ENCODE measurements at places on chromosomes 2 and 18.

DNA sequence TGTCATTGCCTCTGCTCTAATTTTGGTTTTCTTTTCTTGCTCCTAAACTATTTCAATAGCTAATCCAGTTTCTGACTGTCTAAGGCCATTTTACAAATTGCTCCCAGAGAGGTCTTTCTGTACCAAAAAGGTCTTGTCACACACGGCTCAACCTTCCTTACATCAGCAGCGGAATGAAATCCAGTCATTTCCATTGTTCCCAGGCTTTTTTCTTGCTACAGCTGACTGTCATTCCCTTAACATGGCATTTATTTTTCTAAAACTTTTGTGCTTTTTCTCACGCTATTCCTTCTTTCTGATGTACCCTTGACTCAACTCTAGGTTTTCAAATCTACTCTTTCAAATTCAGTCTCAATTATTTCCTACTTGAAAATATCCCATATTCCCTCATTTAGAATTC lies 24.3 kb downstream of the FAM171B start:
- no peak for DNase-seq

- DNase-seq, result no peak
These were observed 74.4 kb upstream of the CTDP1 start for GRCh38 chr18:79604913-79605880.

DNA sequence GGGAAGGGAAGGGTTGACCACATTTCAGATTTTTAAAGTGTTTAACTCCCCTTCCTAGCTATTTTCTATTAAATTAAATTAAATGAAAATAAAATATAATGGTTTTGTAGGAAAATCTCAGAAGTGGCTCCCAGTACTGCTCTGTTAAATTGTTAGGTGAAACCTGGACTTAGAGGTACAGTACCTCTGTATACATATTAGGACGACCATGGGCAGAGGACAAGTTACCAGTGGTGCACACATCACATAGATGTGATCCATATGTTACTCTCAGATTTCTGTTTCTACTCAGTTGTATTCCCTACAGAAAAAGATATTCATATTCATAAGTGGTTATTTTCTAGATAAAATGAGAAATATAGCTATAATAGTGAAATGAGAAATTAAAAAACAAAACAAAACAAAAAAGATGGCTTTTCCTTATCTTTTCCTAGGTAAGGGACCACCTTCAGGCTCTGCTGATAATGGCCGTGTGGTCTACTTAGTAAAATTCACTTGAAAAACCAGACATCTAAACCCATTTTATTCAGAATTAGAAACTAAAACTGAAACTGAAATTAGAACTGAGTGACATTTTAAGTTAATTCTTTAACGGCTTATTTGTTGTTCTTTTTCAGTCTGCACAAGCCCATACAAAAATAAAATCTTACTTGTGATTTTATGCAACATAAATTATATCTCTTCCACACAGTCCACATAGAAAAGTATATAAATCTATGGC lies 832.5 kb upstream of the CHAC2 start:
- DNase-seq, result no peak

DNA sequence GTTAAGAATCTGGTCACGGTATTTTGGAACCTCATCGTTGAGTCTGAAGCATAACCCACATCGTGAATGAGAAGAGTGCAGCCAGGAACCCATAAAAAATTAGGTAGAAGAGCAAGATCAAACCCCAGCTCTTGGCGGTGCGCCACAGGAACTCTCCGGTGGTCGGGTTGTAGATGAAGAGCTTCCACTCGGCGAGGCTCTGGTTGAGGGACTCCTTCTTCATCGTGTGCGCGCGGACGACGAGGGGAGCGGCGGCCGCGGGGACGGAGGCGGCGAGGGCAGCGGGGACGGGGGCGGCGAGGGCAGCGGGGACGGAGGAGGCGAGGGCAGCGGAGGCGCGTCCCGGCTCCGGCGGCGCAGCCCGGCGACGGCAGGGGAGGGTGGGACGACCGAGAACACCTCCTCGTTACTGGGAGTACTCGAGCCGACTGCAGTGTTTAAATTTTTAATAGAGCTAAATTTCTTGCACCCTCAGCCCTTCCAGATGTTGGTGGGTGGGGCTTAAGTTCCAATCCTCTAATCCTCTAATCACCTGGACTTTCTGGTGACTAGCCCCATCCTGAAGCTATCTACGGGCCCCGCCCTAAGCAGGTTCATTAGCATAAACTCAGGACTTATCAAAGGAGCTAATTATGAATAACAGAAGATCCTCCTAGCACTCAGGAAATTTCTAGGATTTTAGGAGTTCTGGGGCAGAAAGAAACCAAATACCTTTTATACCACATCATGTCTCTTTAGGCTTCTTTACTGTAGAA lies 20.4 kb upstream of the PAPOLG start:
- no peak for DNase-seq

- DNase-seq, result no peak
These were observed 695 bp upstream of the BIRC6 start for GRCh38 chr2:32355976-32356680.

DNA sequence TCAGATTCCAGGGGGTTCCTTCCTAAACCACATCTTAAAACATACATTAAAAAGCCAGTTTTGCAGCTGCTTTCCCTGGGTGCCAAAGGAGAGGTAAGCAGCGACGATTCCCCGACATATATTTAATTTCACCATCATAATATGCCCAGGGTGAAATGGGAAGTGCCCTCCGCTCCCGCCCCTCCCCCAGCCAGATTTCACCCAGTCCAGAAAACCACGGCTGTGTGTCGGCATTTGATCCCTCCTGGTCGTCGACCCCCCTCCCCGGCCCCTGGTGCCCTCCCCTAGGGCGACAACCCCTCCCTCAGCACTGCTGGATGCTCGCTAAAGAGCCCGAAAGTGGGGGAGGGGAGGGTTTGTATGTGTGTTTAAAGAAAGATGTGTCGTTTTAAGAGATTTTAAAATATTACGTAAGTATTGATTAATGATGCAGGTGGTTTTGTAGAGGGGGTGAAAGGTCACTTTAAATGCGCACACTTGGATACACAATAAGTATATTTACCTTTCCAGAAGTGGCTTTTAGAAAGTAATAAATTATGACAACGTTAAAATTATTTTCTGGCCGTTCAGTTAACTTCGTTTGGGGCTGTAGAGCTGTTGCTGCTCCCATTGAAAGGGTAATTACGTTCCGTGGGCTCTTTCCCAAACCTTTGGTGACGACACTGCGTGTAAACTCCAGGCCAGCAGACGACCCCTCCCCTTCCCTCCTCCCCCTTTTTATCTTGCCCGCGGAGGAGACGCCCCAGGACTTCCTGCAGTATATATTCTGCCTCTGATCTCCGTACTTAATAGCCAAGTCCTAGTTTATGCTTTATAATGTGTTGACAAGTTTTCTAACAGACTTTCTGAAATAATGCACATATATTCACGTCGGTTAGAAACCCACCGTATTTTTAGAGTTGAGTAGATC lies 3.4 kb upstream of the BCL11A start:
- no peak for DNase-seq

DNA sequence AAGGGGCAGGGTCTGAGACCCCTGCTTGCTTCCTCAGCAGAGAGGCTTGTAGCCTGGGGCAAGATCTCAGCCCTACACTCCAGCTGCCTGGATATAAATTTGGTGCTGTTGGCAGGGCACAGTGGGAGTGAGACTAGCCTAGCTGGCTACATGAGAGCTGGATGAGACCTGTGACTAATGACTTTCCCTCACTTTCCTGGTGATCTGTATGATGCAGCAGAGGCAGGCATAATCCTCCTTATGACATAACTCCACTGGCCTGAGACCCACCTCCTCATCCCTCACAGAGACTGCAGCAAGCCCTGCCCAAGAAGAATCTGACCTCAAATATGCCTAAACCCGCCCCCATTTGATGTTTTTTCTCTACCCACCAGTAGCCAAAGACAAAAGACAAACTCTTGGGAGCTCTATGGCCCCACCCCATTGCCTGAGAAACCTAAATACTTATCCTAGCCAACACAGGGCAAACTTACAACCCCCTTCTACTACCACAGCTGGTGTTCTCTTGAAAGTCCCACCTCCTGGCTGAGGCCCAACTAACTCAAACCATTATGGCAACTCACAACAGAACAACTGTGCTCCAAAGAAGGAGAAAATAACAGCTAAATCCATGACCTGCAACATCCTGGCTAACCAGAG lies 102.7 kb downstream of the NR4A2 start:
- no peak for DNase-seq

DNA sequence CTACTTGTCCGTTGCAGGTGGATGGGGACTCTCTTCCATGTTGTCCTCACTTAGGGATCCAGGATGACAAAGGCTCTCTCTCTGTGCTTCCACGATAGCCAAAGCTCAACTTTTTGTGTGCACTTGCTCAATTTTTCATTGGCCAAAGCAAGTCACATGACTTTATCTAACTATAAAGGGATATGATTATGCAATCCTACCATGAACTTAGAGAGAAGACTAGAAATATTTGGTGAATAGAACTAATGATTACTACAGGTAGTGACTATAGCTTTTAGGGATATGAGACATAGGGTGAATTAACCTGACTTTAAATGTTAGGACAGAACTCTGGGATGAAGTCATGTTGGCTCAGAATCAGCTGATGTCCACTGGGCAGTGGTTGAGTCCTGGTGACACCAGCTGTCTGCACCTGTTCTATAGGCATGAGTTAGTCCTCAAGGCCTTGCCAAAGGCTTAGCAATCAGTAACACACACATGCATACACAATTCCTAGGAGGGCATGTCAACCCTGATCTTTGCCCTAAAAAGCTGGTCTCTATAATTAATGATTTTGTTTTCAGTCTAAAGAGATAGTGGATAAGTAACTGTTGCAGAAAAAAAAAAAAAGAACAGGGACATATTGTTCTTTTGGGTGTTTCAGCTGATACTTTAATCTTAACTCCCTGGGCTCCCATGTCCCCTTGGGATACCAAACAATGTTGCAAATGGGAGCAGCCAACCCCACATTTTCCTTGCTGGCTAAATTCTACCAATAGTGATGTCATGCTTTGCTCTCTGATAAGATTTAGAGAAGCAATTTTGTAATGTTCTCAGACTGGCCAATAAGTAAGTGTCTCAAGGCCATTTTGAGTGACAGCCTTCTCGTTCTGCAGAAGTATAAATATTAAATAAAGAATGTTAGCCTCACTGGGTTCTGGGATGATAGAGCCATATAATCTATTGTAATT lies 12.5 kb upstream of the HK2 start:
- no peak for DNase-seq

- no peak for DNase-seq
These were observed 4.7 kb upstream of the NPC1 start for GRCh38 chr18:23591011-23591410.

GRCh38 chr2:53230691-53231090 lies 536.9 kb upstream of the CHAC2 start:
- DNase-seq, result no peak

DNA sequence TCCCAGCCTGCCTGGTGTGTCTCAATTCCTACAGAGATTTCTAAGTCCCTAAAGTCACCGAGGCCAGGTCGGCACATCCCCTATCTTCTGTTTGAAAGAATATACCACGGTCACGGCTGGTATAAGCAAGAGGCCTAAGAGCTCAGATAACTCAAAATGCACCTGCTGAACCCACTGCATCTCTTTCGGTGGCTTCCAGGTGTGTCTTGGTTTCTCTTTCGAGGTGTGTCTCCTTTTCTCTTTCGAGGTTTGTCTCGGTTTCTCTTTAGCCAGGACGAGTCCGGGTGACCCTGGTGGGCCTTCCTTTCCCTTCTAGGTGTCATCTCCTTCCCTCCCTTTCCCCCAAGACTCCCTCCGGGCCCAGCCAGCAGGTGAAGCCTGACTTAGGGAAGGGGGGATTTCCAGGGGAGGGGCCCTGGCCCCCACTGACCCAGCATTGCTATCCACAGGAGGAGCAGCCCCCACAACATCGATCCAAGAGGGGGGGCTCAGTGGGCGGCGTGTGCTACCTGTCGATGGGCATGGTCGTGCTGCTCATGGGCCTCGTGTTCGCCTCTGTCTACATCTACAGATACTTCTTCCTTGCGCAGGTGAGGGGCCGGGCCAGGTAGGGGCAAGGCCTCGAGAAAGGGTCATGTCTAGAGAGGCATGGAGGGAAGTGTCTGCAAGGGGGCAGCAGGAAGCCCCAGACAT lies 8.4 kb downstream of the ITM2C start:
- no peak for DNase-seq

DNA sequence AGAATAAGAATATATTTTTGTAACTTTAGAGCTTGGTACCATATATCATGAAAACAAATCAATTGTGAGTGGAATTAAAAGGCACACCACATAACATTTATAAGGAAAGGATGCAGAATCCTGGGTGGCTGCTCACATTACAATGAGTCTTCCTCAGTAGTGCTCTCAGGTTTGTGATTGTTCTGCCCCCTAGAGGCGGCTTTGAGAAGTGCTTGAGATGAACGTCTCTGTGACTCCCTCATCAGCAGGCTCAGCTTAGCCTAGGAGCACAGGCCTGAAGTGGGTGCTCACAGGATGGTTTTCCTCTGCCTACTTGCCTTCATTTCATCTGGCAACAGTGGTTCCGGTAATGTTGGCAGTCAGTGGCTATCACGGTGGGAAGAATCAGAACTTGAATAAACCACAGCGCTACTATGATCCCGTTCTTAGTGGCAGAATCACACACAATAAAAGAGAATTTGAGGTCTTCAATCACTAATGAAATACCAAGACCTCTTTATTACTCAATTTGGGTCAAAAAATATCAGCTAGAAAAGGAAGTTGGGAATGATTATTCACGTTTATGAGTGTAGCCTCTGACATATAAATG lies 38.1 kb upstream of the B4GALT6 start:
- peak; percentile 47 for DNase-seq

GRCh38 chr18:26386002-26386401 lies 159.8 kb downstream of the TAF4B start:
- DNase-seq, result no peak

GRCh38 chr2:60837123-60837522 lies 44.3 kb upstream of the REL start:
- no peak for DNase-seq

DNA sequence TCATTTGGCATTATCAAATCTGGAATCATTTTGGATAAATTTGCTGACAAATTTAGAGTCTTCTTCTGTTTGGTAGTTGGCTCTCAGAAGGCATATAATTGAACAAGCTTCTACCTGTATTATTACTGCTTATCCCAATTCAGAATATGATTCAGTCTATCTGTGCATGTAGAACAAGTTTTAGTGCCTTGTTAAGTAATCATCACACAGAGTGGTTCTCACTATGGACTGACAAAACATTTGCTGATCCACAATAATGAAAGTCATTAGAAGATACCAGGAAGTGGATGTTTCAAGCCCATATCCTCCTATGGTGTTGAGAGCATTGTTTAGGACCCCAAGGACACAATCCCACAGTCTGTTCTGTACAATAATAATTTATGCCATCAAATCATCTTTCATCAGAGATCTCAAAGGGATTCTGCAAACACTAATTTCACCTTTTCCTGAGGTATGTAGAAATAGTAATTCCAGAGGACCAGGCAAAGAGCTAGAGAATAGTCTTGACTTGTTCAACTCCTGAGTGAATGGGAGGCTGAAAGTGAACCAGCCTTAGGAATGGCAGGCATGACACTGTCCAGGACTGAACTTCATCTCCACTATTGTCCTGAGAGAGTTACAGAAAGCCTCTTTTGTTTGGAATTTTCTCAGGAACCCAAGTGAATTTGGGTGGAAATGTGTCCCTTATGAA lies 29.6 kb upstream of the DSC1 start:
- DNase-seq, result no peak

Data from renal cortex interstitium (tissue), 15 donors.